ENCODE measurements at places on chromosomes 7 and 10.

GRCh38 chr7:38141187-38141586 lies 36.9 kb upstream of the STARD3NL start:
- DNase-seq = no peak

- no peak for DNase-seq
These were observed 84.4 kb upstream of the ANLN start for GRCh38 chr7:36305226-36305625.

GRCh38 chr10:62047960-62048383 lies 146.5 kb downstream of the ARID5B start:
- no peak for DNase-seq

DNA sequence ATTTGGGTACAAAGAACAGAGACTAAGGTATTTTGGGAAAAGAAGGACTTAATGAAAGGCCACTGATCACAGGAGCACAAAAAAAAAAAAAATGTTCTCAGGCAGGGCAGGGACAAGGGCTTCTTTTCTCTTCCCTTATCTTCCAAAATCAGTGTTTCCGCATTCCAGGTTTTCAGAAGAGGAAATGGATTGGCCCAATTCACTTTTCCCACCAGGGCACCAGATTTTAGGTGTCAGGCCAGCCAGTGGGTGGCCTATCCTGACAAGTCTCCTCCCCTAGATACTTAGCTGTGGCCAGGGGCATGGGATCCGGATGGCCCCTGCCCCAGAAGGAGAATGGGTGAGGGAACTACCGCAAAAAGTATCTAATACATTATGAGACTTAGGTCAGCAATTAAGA lies 88.9 kb upstream of the WAC start:
- DNase-seq = no peak

GRCh38 chr7:144775749-144776148 lies 60.1 kb downstream of the TPK1 start:
- DNase-seq = no peak

DNA sequence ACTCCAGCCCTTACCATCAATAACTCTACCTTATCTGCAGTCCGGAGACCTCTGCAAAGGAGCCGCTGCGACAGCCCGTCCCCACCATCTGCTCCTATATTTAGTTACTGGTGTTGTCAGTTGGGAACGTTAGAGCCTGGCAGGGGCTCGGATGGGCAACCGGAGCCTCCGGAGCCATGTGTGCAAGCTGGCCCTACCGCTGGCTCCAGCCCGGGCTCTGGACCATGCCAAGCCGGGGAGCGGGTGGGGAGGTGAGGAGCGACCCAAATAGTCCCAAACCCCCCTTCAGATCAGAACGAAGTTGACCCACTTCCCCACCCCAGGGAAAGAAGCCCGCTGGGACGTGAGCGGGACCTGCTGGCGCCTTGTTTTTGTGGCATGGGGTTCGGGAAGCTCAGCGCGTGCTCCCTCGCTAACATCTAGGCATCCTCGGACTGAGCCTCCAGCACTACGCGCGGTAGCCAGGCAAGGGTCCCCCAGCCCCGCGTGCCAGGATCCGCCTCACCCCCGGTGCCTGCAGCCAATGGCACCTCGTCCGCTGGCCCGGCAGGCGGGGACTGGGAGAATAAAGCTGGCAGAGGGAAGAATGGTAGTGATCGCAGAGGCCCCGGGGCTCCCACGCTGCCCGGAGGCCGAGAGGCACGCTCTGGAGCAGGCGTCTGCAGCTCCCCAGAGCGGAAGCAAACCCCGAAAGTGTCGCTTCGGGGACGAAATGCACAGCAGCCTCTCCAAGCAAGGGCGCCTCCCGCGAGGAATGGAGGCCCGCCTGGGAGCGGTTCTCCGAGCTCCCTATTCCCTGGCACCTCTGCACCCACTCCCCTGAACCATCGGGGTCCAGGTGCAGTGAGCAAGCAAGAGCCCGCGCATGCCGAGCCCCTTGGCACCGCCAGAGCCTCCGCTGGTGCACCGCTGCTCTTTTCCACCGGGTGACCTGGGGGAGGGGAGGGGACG lies 679 bp downstream of the LRRC20 start:
- DNase-seq = no peak

GRCh38 chr10:33618196-33618595 lies 283.7 kb upstream of the NRP1 start:
- DNase-seq = no peak

All from cerebellar nuclear complex (tissue), 1 donor.